ENCODE measurements at places on chromosomes 5 and 9.

GRCh38 chr9:5551368-5552150 lies 41.2 kb downstream of the PDCD1LG2 start:
- DNase-seq = no peak

GRCh38 chr9:130884542-130885483 lies 11.8 kb downstream of the QRFP start:
- no peak for DNase-seq

- DNase-seq = no peak
These were observed 365.0 kb downstream of the DMRT2 start for GRCh38 chr9:1415146-1415545.

DNA sequence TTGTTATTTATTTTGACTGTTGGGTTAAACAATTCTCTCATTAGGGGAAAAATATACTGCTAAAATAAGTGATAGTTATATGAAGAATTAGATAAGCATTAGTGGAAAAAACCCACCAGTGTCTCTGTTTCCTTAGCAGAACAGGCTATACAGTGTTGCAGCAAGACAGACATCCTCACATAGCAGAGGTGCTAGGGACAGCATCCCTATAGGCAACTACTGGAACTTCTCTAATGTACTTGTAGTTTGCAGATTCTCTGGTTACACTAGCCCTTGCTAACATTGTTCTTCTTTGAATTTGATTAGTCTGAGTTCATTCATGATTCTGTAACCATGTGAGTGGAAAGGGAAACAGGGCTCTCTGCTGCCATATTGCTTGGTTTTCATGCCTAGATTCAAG lies 661.8 kb upstream of the RGMB start:
- DNase-seq = no peak

DNA sequence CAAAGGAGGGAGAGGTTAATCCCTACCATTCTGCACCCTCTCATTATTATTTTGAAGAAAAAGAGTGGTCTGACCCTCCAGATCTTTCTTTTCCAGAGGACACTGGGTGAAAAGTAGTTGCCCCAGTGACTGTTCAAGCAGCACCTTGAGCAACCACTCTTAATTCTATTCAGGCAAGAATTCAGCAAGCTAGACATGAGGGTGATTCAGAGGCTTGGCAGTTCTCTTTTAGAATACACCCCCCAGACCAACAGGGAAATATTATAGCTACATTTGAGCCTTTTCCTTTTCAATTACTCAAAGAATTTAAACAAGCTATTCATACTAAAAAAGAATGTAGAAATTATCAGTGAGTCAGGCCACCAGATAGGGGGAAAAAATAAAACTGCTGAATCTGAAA lies 178.3 kb downstream of the MRPS30 start:
- DNase-seq = no peak

DNA sequence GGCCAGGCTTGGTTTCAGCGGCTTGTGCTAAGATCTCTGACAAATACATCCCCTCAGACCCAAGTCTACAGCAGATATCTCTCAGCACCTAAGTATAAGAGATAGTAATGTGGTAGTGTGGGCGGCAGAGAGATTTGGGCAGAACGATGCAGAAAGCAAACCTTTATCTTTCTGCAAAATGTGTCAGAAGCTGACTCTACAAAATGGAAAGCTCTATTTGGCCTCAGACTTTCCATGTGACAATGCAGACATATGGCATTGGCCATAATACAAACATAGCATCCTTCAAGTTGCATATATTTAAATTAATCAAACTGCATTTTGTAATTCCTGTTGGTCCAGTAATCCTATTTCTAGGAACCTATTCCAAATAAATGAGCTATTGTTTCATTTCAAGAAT lies 102.5 kb upstream of the RAI14 start:
- DNase-seq = no peak

- DNase-seq = peak; percentile 65
These were observed at the start of gene CDC14B for GRCh38 chr9:96619491-96620180. CDC14B (minus strand) TSS chr9:96619843; CDS start chr9:96619378, 465 bp downstream.

DNA sequence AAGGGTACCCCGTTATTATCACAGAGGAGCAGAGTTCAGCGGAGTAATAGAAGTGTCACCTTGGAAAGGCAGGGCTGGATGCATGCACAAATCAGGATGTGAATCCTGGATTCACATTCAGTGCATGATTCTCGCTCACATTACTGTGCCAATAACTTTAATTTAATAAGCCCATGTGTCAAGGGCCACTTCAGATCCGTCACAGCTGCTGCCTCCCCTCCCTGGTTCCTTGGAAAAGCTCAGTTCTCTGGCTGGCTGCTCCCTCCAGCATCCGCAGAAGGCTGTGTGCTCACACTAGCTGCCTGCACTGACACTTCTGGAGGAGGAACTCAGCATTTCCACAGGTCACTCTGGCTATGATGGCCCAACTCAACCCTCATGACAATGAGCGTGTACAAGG lies 256.8 kb upstream of the ADAMTS16 start:
- no peak for DNase-seq

DNA sequence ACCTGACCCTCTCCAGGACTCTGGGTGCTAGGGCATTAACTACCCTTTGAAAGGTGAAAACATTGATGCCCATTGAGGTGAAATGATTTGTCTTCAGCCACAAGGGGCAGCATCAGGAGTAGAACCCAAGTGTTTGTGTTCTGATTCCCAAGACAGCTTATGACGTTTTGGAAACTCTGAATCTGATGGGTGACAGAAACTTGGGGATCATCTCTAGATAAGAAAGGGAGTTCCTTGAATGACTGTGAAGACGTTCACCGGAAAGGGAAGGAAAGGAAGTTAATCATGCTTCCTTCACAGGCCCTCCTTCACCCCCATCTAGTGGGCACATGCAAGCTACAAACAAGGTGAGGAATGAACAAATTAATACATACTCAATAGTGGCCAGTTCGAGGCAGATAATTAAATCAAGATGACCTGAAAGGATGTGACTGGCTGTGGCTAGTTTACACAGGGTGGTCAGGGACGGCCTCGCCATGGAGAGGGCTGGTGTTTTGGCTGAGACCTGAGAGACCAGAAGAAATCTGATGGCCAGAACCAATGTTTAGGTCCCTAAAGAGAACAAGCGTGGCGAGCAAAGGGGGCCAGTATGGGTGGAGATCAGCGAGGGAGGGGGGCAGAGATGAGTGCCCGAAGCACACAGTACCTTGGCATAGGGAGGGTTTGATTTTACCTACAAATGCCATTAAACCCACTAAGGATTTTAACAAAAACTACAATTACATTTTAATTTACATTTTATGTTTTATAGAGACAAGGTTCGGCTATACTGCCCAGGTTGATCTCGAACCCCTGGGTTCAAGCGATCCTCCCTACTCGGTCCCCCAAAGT lies 937 bp upstream of the SLC26A2 start:
- DNase-seq = peak; percentile 52

- DNase-seq = no peak
These were observed 15.6 kb upstream of the ADRB2 start for GRCh38 chr5:148810823-148811222.

DNA sequence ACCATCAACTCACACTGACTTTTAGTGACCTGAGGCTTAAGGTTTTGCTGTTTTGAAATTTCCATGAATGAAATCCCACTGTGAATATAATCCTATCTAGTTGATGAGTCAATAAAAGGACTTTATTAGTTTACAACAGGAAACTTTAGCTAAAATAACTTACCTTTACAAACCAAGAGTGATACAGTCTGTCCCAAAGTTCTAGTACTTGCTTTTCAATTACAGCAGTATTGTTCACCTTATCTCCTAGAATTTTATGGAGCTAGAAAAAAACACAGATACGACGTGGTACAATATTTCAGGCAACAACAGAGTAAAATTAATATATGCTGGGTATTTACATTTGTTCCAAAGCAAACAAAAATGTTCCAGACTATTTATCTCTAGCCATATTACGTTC lies 46.9 kb upstream of the CTNNAL1 start:
- no peak for DNase-seq

GRCh38 chr5:6193310-6193709 lies 185.0 kb downstream of the MED10 start:
- DNase-seq = no peak

DNA sequence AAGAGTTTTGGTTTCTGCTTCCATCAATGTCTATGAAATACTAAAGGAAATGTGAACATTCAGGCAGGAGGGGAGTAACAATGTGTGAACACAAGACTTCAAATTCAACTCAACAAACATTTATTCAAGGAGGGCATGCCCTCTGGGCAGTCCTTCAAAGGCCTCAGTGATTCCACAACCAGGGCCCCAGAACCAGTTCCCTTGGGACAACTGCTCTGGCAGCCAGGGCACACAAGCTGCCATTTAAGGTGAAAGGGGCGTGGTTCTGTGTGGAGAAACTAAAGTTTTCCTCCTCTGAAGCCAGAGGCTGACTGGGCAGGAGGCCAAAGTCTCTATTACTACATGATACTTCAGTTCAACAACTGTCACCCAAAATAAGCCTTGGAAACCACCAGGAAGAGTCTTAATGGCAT lies 3.2 kb downstream of the RBM18 start:
- no peak for DNase-seq

DNA sequence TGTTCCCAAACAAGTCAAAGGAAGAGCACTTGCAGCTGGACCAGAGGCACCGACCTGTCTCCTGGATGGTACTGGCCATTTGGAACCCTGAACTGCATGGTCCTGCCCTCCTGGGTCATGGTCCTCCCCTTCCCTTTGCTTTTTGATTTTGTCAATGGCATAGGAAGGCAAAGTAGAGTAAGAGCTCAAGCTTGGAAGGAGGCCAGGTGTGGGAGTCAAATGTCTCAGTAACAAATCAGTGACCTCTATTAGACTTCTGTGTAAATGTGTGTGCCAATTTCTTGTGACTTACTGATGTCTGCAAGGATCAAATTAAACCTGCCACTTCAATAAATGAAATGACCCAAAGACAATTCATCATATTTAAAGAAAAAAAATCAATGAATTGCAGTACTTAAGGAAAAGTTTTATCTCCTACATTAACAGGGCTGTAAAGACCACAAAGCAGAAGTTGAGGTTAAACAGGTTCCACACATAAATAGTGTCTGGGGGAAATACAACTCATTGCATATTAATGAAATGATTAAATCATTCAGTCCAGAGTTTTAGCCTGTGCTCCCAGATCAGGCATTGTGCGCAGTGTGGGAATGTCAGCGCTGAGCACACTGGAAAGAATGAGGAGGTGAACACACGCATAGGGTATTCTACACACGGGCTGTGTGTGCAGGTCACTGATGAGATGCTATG lies 32.7 kb downstream of the OSMR start:
- no peak for DNase-seq

DNA sequence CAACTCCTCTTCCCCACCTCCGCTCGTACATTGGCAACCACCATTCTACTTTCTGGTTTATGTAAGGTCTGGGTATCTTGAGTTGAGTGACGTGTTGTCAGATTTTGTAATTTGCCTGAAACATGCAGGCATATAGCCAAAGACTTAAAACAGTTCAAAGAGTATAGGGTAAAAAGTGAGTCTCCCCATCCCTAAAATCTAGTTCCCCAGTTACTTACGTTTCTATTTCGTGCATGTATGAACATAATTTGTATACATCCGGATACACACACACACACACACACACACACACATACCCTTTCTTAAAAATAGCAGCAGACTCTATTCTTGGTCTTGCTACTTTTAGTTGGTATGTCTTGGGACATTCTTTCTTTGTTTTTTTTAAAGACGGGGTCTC lies 915 bp downstream of the HSDL2 start:
- no peak for DNase-seq

DNA sequence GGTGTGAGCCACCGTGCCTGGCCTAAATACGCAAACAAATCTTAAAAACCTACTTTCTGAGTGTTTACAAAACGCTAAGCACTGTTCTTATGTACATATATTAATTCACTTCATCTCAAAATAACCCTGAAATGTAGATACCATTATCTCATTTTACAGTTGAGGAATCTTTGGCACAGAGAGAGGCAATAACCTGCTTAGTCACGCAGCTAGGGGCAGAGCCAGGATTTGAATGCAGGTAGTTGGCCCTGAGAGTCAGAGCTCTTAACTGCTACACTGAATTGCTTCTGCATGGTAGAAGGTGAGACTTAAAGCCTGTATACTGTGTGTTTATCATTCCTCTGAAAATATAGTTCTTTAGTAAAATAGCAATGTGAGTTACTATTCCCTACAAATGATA lies 21.9 kb downstream of the ARHGEF37 start:
- DNase-seq = no peak

- DNase-seq = no peak
These were observed 3.1 kb downstream of the GFRA3 start for GRCh38 chr5:138271281-138271680.

- no peak for DNase-seq
These were observed 32.4 kb downstream of the MUSK start for GRCh38 chr9:110700953-110701352.

GRCh38 chr5:36662291-36662851 lies 56.0 kb downstream of the SLC1A3 start:
- no peak for DNase-seq

- DNase-seq = no peak
These were observed 629.8 kb upstream of the SEMA6A start for GRCh38 chr5:117204404-117204803.

GRCh38 chr5:84248013-84248412 lies 136.7 kb downstream of the EDIL3 start:
- DNase-seq = no peak

- DNase-seq = no peak
These were observed 51.3 kb downstream of the ANXA1 start for GRCh38 chr9:73202980-73203379.

GRCh38 chr5:111469903-111470302 lies 42.4 kb downstream of the STARD4 start:
- DNase-seq = no peak

GRCh38 chr9:33861917-33862453 lies 45.0 kb downstream of the UBE2R2 start:
- no peak for DNase-seq

DNA sequence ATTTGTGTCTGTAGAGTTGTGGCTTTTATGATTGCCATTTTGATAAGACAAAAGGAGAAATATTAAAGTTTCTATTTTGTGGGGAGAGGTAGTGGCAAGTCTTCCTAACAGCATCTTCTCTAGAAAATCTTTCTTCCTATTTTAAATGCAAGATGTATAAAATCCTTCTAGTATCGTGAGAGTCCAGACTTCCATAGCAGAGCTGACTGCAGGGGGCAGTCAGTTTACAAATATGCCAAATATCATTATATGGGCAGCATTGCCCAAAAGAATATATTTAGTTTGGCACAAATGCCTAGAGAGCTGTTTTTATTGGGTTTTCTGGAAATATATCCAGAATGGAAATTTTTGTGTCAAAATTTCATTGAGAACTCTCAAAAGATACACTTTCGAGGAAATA lies 82.1 kb upstream of the ALDH1A1 start:
- no peak for DNase-seq

GRCh38 chr5:71640408-71640807 lies 53.3 kb downstream of the MCCC2 start:
- DNase-seq = no peak

GRCh38 chr9:134960701-134961181 lies 43.0 kb upstream of the FCN1 start:
- DNase-seq = no peak
